ENCODE measurements at places on chromosomes 1 and 21.

DNA sequence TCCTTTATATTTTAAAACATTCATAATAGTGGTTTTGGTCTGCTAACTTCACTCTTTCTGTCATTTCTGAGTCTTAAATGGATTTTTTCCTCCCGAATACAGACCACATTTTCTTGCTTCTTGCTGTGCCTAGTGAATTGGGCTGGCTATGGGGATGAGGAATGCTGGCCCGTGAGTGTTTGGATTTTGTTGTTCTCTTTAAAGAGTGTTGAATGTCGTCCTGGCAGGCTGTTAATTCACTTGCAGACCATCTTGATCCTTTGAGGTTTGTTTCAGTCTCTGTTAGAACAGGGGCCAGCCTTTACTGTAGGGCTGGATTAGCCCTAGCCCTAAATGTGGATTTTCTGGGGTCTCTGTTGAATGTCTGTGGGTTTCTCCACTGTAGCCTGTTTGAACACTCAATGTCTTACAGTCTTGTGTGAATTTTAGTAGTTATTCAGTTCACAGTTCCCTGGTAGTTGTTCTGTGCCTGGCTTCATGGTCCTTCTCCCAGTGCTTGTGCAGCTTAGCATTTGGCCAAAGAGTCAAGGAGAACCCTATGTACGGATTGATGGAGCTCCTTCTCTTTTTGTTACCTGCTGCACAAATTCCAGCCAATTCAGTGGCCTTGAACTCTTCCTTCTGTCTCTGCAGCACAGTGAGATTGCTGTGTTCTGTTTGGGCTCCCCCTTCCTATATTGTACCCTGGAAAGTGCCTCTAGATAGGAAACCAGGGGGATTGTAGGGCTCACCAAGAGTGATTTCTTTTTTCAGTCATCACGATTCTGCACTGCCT lies 95.7 kb downstream of the DYRK1A start:
- DNase-seq: no peak

GRCh38 chr1:197065559-197065958 lies 1.5 kb downstream of the F13B start:
- no peak for DNase-seq

DNA sequence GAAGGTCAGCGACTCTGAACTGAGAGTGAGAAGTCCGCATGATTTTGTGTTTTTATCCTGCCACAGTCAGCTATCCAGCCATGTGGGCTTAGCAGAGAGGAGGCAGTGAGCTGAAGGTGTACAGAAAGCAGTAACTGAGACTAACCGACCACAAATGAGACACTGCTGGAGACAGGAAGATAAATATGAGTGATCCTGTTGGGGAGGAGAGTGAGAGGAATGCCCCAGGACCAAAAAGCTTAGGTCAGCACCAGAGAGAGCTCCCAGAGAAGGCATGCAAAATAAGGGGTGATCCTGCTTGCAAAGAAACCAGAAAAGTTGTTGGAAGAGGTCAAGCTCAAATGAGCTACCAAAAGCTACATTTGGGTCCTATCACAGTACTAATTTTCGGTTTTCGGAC lies 63.7 kb downstream of the HLCS start:
- no peak for DNase-seq

- DNase-seq: peak; percentile 12
These were observed 70.3 kb downstream of the SERINC2 start for GRCh38 chr1:31483012-31483946.

All from heart right ventricle (tissue), 16 donors.